Spinal cord (tissue), 10 donors: ENCODE measurements at places on chromosomes 3 and 15. TPM values are rescaled to one million over a fixed set of nuclear protein-coding genes. Genes with fewer than 3 reads are reported as not detected.

Gene TM4SF18
- polyA plus RNA-seq, result 8.1 TPM

DNA sequence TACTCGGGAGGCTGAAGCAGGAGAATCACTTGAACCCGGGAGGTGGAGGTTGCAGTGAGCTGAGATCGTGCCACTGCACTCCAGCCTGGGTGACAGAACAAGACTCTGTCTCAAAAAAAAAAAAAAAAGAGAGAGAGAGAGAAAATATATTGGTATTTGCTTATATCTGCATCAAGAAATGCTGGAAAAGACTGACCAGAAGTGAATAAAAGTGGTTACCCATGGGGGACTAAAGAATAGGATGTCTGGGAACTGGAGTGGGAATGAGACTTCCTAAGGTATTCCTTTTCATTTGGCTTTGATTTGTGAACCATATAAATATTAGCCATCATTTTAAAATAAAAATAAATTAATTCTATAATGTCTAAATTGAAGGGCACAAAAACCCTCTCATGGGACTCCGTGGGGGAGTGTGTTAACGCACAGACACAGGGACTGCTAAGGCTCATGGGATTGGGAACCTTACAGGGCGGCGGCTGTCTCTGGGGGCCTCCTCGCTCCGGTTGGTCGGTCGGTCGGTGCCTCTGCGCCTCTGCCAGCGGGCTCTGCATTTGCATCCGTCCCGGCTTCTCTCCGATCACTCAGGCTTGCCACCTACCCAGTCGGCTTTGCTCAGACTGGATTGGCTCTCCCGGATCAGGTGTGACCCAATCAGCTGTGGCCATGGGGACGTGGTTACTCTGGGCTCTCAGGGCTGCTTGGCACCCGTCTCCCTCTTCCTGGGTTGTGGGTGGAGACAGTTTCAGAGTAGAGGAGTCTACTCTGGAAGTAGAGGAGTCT lies 12.7 kb upstream of the TSPAN3 start:
- no peak for DNase-seq

Gene NR2E3
- polyA plus RNA-seq, result 0.71 TPM

- no peak for DNase-seq
These were observed 32.9 kb upstream of the APOD start for GRCh38 chr3:195616681-195617080.

DNA sequence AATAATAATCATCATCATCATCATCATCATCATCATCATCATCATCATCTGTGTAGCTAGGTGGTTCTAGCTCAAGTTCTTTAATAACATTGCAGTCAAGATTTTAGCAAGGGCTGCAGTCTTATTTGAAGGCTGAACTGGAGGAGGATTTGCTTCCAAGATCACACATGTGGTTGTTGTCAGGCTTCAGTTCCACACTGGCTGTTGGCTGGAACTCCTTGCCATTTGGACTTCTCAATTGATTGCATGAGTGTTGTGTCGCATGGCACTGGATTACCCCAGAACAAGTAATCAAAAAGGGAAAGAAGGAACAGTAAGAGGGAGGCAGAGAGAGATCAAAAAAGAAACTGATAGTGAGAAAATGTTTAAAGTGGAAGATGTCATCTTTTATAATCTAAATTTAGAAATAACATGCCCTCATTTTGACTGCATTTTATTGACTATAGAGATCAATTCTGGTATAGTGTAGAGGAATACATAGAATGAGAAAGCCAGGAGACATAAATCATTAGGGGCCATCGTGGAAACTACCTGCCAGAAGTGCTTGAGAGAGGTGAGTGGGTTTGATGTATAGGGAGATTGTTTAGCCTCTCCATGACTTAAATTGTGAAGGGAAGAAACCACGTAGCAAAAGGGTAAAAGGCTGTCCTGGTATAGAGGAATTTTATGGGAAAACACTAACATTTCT lies 346.6 kb upstream of the RBMS3 start:
- no peak for DNase-seq
